ENCODE measurements at places on chromosomes 7 and 10. TPM values are rescaled to one million over a fixed set of nuclear protein-coding genes. Genes with fewer than 3 reads are reported as not detected.

The CPN1 gene
- not detected for total RNA-seq

The OR2A12 gene
- not detected for total RNA-seq

The PLAU gene
- 137 TPM for total RNA-seq

The AKR1C2 gene
- total RNA-seq: not detected

The MUC3A gene
- total RNA-seq: not detected

The SLC29A4 gene
- total RNA-seq: 3.8 TPM

The SAMD9L gene
- total RNA-seq: 22.6 TPM

The TMEM178B gene
- total RNA-seq: 3.1 TPM

The KIN gene
- total RNA-seq: 7.1 TPM

The C10orf67 gene
- total RNA-seq: not detected

The C10orf90 gene
- not detected for total RNA-seq

The RGR gene
- total RNA-seq: not detected

The ATP5F1C gene
- 231 TPM for total RNA-seq

The GFRA1 gene
- total RNA-seq: 0.99 TPM

The SLC25A13 gene
- total RNA-seq: 29.4 TPM

The MRLN gene
- not detected for total RNA-seq

The OPALIN gene
- not detected for total RNA-seq

The LHFPL3 gene
- not detected for total RNA-seq

The AEBP1 gene
- 40.8 TPM for total RNA-seq

The PRSS1 gene
- total RNA-seq: not detected

The CPSF4 gene
- 28.9 TPM for total RNA-seq

The CDHR3 gene
- total RNA-seq: 2.0 TPM

The PILRA gene
- 2.5 TPM for total RNA-seq

The HOXA10 gene
- 10.3 TPM for total RNA-seq

The TRIM50 gene
- not detected for total RNA-seq

The WDFY4 gene
- 0.41 TPM for total RNA-seq

The CFAP43 gene
- 0.18 TPM for total RNA-seq

The TBX20 gene
- total RNA-seq: not detected

The FFAR4 gene
- not detected for total RNA-seq

The NPSR1 gene
- total RNA-seq: not detected

The IKZF1 gene
- not detected for total RNA-seq

The SEMA3A gene
- total RNA-seq: 6.6 TPM

The GDF2 gene
- not detected for total RNA-seq

The EDRF1 gene
- 13.0 TPM for total RNA-seq

The R3HCC1L gene
- 7.8 TPM for total RNA-seq

The SFRP4 gene
- total RNA-seq: 0.39 TPM

The PALD1 gene
- 197 TPM for total RNA-seq

The ADRB1 gene
- total RNA-seq: 0.05 TPM

The CHST15 gene
- 68.1 TPM for total RNA-seq

The GRB10 gene
- total RNA-seq: 131 TPM

The ATOH7 gene
- total RNA-seq: not detected

The TUBGCP2 gene
- 60.3 TPM for total RNA-seq

The KCNH2 gene
- total RNA-seq: 0.87 TPM

The NEUROG3 gene
- total RNA-seq: not detected

The ADRA2A gene
- total RNA-seq: 0.48 TPM

The LIPJ gene
- not detected for total RNA-seq

The RELN gene
- 8.1 TPM for total RNA-seq

The NEUROD6 gene
- total RNA-seq: not detected

The RAPGEF5 gene
- 121 TPM for total RNA-seq

The WBP1L gene
- total RNA-seq: 77.8 TPM

The ATRNL1 gene
- 8.0 TPM for total RNA-seq

The NXPH1 gene
- not detected for total RNA-seq
